HCEC 1CT (cell line): ENCODE measurements at places on chromosomes 2 and 18.

GRCh38 chr18:49321797-49322461 is 138.5 kb downstream of the DYM start:
- DNase-seq = peak; percentile 72

GRCh38 chr2:12176623-12177454 is 430.4 kb downstream of the LPIN1 start:
- DNase-seq = peak; percentile 69

- DNase-seq = no peak
Observed at GRCh38 chr2:15913146-15913545, 27.2 kb upstream of the MYCN start.

DNA sequence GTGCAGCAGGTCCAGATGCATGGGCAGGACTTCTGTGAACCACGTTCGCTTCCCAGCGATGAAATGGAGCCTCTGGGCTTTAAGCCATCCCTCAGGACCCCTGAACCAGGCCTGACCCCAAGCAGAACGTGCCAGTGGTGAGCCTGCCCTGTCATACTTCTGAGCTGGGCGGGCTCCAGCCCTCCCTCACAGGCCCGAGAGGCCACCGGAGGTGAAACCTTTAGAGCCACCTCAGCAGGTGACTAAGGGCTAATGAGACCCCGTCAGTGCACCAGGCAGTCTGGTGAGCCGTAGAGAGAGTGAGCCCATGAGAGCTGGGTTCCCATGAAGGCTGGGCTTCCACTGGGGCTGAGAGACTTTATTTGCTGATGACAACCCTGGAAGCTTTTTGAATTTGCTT is 8.9 kb upstream of the MAL start:
- DNase-seq = no peak

- no peak for DNase-seq
Observed at GRCh38 chr2:17803497-17803896, 12.8 kb upstream of the MSGN1 start.

- DNase-seq = no peak
Observed at GRCh38 chr2:2824588-2824987, 493.5 kb upstream of the MYT1L start.

GRCh38 chr2:181273986-181274385 is 183.2 kb upstream of the ITGA4 start:
- DNase-seq = no peak

- DNase-seq = no peak
Observed at GRCh38 chr2:43109261-43109743, 117.1 kb downstream of the ZFP36L2 start.

DNA sequence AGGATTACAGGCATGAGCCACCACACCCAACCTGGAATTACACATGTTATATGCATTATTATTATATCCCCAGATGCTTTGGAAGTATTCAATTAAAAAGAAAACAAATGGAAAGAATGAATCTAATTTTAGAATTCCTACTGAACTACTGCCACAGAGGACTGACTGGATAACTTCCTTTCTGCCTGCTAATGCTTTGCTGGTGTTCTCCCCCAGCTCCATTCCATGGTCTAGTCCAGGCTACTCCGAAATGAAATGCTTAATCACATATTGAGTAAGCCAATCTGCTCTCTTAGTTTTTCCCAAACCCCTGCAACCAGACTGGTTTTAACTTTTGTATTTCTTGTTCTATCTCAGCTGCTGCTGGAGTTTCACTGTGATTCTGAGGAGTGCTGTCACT is 519.1 kb downstream of the SOX11 start:
- no peak for DNase-seq
